ENCODE measurements at places on chromosomes 1 and 21. TPM values are rescaled to one million over a fixed set of nuclear protein-coding genes. Genes with fewer than 3 reads are reported as not detected.

RAB13 gene
- 24.7 TPM for total RNA-seq

ESPN gene
- total RNA-seq: 38.5 TPM

PROX1 gene
- total RNA-seq: 30.2 TPM

PLCH2 gene
- total RNA-seq: 0.14 TPM

SPATA45 gene
- total RNA-seq: 0.86 TPM

ADGRB2 gene
- 0.09 TPM for total RNA-seq

Measured in HepG2 (cell line).